NCI-H2171 treated with DMSO at 0.1 percent for 48 hours (cell line): ENCODE measurements at places on chromosomes 4 and X.
A peak's percentile ranks its signal among the peaks of the same experiment; 100 is the strongest.

DNA sequence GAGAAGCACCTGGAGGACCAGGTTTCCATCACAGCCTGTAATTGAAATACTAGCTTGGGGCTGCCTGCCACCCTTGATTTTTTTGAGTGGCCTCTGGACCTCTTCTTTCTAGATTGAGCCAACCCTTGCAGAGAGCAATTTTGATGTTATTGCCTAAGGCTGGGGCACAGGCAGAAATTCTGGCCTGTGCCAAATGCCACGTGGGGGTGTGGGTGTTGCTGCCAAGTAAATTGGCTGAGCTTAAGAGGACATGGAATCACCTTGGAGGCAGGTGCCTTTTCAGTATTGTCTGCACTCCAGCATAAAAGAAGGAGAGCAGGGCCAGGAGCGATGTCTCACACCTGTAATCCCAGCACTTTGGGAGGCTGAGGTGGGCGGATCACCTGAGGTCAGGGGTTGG is 286.1 kb upstream of the PRPS2 start:
- no peak for DNase-seq

DNA sequence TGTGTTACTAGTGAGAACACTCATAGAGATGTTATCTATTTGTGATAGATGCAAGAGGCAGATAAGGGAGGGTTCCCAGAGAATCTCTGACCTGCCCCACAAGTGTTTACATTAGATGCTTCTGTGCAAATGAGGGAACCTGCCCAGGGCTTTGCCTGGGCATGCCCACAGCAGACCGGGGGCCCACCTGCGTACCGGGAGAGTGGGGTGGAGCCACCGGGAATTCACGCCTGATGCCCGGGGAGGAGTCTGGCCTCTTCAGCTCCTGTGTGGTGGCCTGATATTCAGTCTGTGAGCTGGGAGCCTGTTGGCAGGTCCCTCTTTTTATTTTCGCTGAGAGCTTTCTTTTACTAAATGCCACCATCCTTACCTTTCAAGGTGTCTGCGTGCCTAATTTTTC is 155.7 kb downstream of the SNCA start:
- peak; percentile 69 for DNase-seq

DNA sequence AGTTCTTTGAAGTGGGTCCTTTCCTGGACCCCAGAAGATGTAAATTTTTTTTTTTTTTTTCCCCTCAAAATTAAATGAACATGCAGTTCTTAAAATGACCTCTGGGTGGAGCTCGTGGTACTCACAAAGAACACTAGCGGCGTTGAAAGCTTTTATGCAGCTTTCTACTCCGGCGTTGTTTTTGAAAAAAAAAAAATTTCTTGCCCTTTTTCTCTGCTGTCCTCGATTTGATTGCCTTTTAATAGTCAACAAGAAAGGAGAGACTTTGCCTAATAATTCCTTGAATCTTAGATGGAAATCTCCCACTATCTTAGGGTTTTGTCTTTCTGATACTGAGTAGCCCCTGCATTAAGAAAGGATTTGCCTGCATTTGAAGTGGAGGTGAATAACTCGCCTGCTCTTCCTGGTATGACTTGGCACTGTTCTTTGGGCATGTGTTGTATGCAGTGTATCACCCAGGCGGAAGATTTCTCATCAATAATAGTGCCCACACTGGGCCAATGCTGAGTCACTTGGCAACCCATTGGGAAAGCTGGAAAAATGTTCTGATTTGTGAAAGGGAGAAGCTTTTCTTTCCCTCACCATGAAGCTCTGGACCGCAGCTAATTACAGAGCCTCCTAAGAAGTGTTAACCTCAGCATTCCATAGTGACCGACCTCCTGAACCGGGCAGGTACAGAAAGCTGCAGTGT is 104.0 kb downstream of the PHEX start:
- peak; percentile 67 for DNase-seq

DNA sequence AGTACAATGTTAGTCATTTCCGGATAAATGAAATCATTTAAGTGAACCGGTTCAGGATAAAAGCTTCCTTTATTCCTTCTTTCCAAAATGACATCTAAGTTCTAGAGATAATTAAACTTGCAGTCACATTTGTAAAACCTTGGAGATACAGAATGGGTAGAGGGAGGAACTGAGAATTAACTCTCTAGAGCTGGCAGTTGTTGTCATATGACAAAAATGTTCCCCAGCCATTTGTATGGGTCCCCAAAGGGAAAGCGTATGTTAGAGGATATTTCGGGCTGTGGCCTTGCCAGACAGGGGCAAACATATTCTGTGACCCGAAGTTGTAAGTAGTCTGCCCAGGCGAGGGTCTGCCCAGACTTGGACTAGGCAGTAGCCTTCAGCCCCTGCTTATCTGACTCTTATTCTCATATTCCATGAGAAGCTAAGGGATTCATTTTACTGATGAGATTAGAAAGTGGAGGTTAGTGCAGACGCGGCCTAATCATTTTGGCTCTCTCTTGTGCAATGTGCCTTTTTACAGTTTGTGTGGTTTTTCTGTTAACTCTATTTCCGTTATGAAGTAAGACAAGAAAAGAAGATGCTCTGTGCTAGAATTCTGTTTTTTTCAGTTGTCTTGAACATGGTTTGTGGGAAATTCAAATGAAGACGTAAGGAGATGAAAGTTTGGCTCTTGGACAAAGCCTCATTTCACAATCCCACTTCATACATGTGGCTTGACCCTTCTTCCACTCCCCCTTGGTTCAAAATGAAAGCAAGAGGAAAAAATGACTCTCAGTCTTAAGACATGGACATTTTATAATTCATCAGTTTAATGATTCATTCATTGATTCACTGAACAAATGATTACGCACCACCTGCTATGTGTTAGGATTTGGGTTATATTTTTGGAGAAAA is 2394.2 kb upstream of the AGA start:
- no peak for DNase-seq

- no peak for DNase-seq
Measured at GRCh38 chr4:95294321-95294720, 254.5 kb downstream of the UNC5C start.

DNA sequence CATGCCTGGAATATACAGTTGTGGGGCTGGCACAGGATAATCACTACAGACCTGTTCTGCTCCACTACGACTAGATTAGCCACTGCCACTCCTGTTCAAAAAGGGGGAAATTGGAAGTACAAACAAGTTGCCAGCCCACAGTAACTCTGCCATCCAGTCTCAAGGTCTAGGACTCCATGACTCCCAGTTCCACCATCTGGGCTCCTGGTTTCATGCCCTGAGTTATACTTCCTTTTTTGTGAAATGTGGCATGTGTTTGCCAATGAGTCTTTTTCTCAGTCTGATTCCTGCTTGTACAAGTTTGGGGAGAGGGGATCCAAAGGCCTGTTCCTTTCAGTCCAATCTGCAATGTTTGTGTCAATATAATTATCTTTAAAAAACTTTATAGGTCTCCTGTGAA is 1.0 kb upstream of the BLOC1S4 start:
- no peak for DNase-seq

DNA sequence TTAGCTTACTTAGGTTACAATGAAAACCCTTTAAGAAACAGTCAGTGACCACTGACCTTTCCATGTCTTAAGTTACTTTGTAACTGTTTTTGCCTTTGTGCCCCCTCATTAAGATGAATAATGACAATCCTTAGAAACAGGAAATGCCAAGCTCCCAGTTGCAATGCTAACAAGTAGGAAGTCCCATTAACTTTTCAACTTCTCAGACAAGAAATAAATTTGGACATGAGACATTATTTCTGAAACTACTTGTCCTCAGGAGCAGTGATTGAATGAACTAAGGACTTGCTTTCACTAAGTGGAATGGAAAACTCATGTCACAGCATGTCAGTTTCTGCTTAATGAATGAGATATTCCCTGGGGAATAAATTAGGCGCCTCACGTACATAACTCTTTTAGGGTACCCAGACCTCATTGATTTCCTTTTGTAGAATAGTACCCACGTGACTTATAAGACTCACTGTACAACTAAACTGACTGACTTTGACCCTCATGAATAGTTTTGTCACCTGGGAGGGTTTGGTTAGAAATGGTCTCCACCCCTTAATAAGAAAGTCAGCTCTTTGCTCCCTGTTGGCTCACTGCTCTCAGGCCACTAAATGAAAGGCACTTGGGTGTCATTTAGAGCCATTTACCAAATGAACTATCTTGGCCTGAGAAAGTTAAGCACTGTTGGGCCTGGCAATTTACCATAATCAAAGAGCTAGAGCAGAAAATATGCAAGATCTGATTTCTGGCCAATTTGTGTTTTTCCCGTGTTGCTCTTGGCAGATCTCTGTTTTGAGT is 383.9 kb downstream of the RPA4 start:
- DNase-seq = peak; percentile 38

DNA sequence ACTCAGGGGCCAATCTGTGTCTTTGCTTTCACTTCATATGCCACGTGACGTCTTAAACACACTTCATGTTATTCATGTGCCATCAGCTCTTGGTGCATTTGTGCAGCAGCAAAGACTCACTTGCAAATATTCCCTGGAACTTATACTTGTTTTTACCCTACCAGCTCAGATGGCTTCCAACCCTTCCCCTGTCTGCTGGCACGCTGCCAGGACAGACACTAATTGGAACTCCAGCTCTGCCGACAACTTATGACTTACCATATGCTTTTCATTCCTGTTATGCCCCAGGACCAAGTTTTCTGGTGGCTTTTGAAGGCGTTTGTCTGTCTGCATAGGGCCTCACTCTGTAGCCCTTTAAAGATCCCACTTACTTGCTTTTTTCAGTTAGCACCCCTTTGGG is 261.7 kb upstream of the GNPDA2 start:
- DNase-seq = peak; percentile 42

GRCh38 chrX:21839334-21840192 is at the start of gene MBTPS2:
TSS of gene MBTPS2 (plus strand) at chrX:21839617. CDS start at chrX:21839735, 118 bp downstream.
- DNase-seq = peak; percentile 89

GRCh38 chr4:36189511-36190226 is 54.6 kb downstream of the ARAP2 start:
- no peak for DNase-seq

DNA sequence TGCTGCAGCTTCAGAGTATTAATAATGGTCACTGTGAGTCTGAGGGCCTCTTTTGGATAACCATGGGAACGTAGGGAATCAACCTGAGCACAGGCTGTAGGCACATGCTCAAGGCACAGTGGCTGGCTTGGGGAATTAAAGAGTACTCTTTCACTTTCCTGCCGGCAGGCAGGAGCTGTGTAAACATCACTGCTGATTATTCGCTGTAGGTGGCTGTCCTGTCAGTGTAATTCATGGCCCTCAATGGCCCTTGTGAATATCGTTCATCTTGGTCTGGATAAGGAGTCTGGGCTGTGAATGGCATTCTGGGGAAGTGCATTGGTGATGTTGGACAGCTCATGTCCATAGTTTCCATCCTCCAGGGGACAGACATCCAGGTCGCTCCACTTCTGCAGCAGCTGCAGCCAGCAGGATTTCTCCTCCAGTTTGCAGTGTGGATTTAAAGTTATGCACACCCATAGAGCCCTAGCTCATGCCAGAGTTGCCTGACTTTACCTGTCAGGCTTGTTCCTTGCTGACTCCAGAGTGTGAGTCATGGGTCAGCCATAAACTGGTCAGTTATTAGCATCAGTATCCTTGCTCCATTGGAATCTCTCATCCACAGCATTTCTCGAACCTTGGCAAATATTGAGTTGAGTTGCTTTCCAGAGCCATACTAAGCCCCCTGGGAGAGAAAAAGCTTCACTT is 43.0 kb downstream of the C4orf33 start:
- no peak for DNase-seq

DNA sequence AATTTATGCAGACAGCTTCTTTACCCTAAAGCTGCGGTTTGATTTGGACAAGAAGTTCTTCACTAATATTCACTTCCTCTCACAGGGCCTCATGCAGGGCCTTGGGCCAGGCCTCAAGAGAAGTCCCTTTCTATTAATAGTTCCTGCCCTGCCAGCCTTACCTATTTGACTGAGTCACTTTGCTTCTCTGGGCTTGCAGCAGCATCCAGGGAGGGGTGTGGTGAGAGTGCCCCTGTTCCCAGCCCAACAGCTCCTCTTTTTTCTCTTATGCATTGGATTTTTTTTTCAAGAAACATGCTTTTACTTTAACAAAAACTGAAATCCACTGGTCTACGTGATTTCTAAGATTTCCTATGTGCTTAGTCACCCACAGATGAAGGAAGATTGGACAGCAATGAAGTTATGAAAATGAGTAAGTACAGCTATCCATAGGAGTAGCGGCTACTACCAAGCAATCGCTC is 26.7 kb downstream of the FAM156B start:
- no peak for DNase-seq

DNA sequence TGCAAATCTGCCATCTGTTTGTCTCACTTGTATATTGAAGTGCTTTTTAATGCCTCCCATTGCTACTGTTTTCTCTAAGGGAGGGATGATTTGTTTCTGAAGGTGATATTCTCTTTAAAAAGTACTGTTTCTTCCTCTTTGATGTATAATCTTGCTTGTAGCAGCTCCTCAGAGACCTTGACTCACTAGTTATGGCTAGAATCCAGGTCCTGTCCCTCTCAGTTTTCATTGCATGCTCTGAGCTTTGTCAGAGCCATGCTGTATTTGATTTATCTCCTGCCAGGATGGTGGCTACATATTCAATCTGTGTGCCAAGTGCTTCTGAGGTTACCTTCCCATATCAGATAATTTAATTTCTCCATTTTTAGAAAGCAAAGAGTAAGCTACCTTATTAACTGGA is 56.0 kb downstream of the GLUD2 start:
- peak; percentile 37 for DNase-seq

GRCh38 chr4:1518997-1519700 is 112.9 kb upstream of the NKX1-1 start:
- no peak for DNase-seq

GRCh38 chrX:133527415-133527814 is 112.1 kb upstream of the GPC4 start:
- DNase-seq = no peak

DNA sequence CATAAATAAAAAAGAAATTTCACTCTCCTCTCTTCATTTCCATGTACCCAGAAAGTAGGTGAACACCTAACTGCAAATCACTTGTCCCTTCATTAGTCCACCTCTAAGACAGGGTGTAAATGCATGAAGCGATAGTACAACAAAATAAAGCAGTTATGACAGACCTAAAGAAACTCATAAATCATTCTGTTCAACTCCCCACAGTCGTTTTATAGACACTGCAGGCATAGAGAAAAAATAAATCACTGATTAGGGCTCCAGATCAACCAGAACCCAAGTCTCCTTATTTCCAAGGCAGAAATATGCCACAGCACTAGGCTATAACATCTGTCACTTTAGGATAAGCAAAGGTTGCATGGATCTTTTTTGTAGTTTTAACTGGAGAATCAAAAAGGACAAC is 3.0 kb downstream of the RASGEF1B start:
- DNase-seq = peak; percentile 38

DNA sequence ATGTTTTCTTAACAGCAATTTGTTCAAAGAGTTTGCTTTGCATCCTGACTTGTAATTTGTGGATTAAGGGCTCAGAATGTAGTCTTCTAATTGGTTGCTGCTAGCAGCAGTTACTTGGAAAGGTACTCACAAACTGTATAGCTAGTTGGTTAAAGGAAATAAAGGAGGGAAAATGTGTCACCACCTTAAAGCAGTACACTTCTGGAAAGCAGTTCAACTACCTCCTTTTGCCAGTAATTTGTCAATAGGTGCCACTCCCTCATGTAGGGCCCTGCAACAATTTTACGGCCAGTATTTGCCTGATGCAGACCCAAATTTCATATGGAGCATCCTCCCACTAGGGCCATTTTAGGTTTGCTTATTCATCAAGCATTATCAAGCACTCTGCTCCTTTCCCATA is 20.8 kb downstream of the AMOT start:
- no peak for DNase-seq
